ENCODE measurements at places on chromosomes 4 and X.

DNA sequence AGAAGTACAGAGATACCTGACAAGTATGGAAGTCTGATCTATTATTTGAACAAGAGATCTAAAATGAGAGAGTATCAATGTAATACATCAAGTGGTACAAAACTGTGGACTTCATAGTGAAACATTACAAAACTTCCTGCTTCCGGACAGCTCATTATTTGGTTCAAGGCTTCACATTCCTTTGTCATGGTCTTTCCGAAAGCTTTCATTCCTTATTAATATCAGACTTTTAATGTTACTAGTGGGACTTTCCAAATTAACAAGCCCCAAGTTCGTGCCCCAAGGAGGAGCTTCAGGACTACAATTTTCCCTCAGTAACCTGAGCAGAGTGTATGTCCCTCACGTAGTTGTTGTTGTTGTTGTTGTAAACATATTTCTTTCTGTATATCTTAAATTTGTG is 1.2 kb downstream of the CHIC2 start:
- no peak for DNase-seq

DNA sequence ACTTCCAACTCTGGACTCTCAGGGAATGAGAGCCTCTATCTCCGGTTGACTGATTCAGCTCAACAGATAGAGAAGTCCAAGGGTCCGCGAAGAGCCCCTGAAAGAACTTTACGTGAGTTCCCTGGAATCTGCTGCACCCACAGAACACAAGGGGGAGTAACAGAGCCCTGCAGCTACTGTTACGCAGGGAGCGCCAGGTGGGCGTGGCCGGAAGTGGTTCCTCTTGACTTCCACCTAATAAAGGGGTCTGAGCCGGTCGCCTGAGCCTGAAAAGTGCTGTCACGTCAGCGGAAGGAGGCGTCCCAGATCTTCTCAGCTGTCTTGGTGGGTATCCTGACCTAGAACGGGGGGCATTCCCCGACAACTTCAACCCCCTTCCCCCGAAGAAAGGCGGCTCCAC is at the start of gene MAGEB6:
Gene MAGEB6 (plus strand): TSS at position 237 of the 400 bp plus-strand sequence. CDS start 1,407 bp downstream, outside the sequence.
- DNase-seq: no peak

DNA sequence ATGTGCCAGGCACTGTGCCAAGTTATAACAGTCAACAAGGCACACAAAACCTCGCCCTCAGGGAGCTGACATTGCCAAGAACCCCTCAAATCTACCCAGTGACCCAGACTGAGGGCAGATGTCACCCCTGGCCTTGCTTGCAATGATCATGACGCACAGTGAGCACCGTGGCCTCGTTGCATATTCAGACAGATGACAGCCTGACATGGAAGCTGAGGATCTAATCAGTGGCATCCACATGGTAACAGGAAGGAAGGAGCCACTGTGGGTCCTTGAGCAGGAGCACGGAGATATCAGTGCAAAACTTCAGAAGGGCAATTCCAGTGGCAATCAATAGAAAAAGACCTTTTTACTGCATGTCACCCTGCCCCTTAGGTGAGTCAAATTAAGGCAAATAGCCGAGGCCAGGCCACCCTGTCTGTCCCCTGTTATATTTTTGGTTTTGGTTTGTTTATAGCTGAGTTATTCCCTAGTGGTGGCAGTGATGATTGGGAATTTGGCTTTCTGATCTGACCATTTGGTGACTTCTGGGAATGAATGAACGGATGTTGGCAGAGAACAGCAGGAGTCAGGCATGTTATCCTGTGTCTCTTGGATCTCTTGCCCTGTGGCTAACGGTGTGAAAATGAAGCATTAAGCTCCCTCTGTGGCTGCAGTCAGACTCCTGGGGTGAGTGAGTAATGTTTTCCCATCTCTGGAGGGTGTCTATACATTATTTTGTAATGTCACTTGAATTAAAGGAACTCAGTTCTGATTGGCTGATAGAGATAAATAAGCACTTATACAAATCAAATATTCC is 20.4 kb downstream of the WDR13 start:
- no peak for DNase-seq

GRCh38 chrX:147838465-147839131 is 73.1 kb upstream of the FMR1 start:
- no peak for DNase-seq

DNA sequence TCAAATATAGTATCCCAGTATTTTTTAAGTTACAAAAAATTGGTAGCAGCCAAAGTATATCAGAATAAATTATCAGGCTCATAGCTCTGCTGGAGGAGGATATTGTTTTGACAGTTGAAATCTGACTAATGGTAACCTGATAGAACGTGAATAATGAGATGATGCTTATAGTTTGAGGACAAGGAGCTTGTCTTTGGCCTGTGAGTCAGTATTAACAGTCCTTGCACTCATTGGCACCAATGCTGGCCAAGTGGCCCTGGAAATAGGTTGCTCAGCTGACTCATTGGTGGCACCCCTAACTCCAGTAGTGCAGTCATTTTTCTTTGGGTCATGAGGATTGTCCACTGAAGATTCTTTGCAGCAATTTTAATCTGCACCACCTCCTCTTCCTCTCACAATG is 203.3 kb upstream of the JADE1 start:
- no peak for DNase-seq

DNA sequence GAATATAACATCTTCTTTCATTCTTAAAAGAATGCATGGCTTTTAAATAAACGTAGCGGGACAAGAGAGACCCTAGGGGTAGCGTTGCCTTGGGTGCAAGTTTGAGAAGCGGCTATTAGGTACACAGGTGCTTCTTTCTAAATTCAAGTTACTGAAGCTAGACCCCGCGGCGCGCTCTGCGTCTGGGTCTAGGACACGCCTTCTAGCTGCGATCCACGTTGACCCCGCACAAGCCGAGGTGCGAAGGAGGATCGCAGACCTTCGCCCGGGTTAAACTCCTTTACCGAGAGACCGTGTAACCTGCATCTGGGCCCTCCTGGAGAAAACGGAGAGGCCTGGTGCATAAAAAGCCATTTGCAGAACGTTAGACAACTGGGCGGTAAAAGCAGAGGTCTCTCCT is 25.5 kb upstream of the EXOC1L start:
- DNase-seq: no peak

Measured in HuH-7 (cell line).